ENCODE measurements at places on chromosomes 11 and 22.

DNA sequence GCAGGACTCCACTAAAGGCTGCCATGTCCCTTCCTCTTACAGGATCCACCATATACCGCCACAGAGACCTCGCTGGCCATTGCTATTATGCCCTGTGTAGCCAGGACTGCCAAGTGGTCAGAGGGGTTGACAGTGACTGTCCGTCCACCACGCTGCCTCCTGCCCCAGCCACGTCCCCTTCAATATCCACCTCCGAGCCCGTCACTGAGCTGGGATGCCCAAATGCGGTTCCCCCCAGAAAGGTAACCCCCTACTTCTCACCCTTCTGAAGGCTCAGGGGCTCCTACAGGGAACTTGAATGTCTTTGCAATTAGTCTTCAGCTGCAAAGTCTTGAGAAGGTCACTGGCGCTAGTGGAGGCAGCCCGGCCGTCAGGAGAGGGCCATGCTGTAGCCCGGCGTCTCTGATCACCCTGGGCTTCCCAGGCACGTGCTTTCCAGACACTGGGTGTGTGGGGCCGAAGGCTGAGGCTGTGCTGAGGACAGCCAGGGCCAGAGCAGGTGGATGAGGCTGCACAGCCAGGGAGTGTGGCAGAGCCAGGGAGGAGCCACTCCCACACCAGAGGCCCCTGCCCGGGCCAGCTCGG lies 30.0 kb upstream of the MUC5B start:
- no peak for DNase-seq

DNA sequence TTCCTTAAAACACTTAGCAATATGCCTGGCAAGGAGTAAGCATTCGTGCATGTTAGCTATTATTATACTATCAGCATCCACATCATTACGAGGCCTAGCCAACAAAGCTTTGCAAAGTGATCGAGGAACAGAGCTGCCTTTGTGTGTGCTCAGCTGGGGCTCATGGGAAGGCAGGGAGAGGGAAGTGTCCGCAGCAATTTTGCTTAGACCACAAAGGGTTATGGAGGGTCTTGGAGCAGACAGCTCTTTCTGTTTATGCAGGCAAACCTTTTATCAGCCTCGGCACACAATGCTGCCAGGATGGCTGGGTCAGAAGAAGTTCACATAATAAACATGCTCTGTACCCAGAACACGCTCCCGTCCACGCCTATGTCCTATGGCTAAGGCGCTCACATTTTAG lies 10.9 kb upstream of the DKK3 start:
- no peak for DNase-seq

DNA sequence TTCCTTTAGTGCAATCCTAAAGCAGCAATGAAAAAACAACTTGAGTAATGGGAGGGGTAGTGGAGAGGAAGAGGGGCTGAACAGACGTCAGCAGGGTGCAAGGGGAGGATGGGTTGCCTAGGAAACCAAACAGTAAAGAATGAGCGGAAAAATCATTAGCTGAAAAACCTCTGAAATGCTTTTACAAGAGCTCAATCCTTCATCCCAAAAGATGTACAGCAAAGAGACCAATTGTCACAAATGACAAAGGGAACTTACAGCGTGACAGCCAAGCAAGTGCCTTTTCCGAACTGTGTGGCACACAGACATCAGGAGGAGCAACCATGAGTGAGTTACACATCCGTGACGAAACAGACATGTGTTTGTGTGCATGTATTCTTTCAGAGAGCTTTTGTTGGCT lies 104.6 kb downstream of the SIK3 start:
- no peak for DNase-seq

DNA sequence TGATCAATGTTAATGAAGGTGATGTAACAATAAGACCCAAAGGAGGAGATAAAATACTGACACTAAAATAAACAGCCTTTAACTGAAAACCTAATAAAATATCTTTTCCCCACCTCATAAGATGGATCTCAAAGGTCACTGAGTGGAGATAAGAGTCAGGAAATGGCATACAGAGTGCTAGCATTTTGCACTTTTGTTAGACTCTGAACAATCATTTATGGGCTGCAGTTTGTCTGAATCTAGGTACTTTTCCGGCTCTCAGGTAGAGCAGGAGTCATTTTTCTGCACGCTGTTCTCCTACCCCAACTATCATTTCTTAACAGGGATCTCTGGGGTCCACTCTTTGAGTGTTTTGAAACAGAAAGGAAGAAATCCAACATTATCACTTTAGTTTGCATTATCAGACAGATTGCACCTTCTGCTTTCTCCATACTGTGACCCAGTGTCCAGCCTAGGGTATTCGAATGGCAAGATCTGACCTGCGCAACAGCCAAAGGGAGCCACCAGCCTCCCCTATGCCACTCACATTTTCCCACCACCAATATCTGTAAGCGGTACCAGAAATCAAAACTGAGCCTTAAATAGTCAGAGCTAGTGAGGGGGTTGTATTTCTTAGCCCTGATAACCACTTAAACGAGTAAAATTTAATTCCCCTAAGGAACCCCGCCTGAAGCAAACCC lies 863 bp downstream of the SIAE start:
- DNase-seq = peak; percentile 2

DNA sequence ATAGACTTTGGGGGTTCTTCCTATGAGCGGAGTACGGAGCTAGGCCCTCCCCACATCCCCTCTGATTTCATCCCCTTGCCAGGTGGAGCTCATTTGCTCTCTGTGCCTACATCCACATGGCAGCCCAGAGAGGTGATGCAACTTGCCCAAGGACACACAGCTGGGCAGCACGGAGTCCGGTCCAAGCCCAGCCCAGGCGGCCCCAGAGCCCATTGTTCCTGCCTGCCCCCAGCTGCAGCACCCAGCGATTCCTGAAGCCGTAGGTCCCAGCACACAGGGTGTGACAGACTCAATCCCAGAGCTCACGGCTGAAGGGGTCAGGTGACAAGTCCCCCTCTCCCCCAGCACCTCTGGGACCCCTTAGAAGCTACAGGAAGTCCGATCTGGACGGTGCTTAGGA lies 22.2 kb upstream of the RFPL3 start:
- DNase-seq = no peak

DNA sequence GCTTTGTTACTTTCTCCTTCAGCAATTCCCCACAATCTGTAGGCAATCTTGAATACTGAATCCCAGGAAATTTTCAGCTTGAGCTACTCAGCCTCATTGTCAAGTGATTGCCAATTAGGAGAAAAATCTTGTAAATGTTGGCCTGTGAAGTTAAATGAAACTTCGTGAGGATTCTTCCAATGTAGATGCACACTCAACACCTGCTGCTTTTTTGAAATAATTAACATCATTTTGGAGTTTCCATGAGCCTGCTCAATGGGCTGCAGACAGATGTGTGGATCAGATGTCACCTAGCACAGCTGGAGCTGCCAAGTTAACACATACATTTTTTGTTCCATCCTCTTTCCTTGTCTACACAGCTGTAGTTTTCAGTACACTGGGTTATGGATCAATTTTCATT lies 645.6 kb upstream of the LUZP2 start:
- DNase-seq = no peak

DNA sequence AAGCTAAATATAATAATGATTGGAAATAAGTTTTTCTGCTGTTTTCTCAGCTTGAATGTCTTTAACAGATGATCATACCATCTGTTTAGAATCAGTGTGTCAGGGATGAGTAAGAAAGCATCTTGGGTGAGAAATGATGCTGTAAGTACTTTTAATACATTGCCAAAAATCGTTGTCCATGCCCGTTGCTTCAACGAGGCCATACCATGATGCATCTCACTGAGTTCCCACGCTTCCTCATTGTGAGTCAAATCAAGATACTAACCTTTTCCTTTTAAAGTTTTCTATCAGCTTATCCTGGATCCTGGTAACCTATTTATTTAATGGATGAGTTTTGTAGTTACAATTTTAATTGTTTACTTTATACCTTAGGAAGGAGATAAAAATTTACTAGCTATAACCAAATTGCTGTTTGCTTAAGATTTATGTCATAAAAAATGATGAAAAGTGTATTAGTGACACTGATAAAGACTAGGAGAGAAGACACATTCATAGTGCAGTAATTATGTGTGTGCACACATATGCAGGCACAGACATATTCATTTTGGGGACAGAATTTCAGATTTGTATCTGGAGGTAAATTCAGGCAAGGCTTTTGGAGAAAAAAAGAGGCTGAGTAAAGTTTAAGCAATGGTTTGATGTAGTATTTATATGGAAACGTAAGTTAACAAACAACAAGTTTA lies 154.8 kb downstream of the UVRAG start:
- no peak for DNase-seq

DNA sequence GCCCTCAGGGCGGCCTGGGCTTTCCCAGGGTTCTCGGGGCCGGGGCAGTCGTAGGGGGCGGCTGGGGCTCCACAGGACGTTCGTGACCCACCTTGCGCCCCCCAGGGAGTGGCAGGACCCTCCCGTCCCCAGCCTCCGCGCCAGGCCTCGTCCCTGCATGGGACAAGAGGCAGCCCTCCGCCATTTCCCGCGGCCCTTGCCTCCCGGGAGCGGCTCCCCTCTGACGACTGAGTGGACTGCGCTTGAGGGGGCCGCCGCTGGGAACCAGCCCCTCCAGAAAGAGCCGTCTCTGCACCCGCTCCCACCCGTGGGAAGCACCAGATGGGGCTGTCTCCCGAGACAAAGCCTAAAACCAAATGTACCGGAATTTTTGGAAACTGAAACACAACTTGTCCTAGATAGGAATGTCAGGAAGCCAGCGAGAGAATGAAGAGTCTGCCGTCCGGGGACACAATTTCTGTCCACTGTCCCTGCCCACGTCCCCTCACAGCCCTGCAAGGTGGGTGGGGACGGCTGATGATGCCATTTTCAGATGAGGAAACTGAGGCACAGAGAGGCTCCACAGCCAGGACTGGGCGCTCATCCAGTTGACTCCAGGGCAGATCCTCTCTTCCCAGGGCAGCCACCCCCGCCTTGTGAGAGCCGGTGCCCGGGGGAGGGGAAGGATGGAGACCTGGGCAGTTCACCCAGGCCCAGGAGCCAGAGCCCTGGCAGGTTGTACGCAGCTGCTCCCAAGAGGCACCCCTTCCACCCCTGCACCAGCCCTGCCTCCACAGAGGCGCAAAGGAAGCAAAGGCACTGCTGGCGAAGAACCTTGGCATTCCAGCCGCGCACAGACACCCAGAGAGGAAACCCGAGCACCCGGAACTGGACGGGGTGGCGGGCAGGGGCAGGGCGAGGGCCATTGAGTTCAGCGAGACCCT lies 18.1 kb upstream of the PICK1 start:
- no peak for DNase-seq

DNA sequence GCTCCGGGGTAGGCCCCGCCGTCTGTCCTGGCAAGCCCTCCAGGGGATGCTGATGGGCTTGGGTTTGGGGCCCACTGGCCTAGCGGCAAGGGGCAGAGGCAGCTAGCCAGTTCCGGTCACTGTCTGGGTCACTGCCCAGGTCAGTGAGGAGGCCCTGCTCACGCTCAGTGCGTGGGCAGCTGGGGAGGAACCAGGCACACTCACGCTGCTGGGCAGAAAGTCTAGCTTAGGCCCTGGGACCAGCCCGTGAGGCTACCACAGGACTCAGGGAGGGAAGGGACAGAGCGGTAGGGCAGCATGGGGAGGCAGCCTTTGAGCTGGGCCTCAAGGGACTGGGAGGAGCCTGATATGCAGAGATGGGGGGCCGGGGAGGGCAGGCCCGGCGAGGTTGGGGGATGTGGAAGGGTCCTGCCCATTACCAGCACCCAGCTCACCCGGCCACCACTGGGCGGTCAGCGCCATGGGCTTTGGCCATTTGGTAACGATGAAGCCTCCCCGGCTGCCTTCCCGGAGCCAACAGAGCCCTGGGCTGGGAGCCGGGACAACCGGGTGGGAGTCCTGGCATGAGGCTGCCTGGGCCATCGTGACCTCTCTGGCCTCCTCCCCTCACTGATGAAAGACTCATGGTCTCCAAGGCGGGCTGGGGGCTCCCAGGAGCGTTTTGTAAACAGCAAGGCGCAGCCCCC lies 14.2 kb downstream of the SHISAL1 start:
- DNase-seq = no peak

- no peak for DNase-seq
These were observed 2.0 kb upstream of the TSSK2 start for GRCh38 chr22:19128946-19129727.

DNA sequence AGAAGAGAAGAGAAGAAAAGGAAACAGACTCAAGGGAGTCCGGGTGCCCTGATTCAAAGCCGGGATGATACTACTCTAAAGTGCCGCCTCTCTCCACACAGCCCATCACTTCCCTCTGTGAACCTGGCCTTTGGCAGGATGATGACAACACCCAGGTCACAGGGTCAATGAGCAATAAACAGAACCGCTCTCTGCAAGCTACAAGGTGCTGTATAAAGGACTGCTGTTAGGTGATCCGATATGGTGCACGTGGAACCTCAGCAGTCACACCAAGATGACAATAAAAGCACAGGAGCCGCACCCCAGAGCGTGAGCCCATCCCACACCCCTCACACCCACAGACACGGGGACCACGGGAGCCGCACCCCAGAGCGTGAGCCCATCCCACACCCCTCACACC lies 10.7 kb downstream of the TTLL1 start:
- no peak for DNase-seq

GRCh38 chr11:65979261-65979759 lies 17.8 kb downstream of the SART1 start:
- no peak for DNase-seq

DNA sequence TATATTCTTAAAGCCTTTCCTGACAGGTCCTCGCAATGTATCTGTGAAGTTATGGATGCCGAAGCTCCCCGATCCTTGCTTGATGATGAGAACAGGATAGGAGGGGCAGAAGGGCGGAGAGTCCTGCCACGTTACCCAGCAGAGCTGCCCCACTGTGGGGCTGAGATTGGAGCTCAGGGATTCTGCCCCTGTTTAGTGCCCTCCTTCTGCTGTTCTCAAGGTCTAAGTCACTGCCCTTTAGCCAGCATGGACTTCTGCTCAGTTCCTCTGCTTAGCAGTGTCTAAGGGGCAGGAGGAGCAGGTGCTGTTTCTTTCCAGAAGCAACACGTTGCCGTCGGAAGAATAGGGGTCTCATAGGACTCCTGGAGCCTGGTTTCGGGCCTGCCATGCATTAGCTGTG lies 164.2 kb upstream of the B3GAT1 start:
- DNase-seq = no peak

DNA sequence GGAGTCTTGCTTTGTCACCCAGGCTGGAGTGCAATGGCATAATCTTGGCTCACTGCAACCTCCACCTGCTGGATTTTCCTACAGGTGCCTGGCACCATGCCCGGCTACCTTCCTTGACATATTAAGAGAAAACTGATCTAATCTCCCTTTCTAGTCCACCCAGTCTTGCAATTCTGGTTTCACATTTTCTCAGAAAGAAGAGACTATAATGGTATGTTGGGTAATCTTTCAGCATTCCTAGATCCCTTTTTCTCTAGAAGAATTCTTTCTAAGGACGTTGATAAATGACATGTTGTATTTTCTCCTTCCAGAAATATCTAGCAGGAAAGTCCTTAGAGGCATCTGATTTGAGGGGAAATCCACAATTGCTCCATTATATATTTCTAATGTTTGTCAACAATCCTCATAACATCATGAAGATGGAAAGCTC lies 10.4 kb upstream of the HSPA8 start:
- DNase-seq = no peak

GRCh38 chr11:27464289-27464696 lies 8.3 kb downstream of the LGR4 start:
- no peak for DNase-seq

GRCh38 chr11:86277741-86278140 lies 24.3 kb upstream of the HIKESHI start:
- no peak for DNase-seq

- DNase-seq = no peak
These were observed 84.6 kb upstream of the TOP3B start for GRCh38 chr22:22067192-22067591.

GRCh38 chr11:77046060-77046501 lies 11.9 kb downstream of the B3GNT6 start:
- peak; percentile 74 for DNase-seq
